Right atrium auricular region (tissue), 2 donors: ENCODE measurements at places on chromosomes 6 and 20.

- no peaks in the 10 kb centered on the region for H3K4me1 ChIP-seq
- no peak overlapping the region for H3K27ac ChIP-seq
- no peaks in the 10 kb centered on the region for H3K36me3 ChIP-seq
- no peak overlapping the region for H3K4me3 ChIP-seq
These were observed 48.1 kb downstream of the DUSP22 start for GRCh38 chr6:340186-340955.

GRCh38 chr20:6623989-6624388 is 143.5 kb upstream of the BMP2 start:
- H3K4me1 ChIP-seq: no peaks in the 10 kb centered on the region
- H3K36me3 ChIP-seq: no peaks in the 10 kb centered on the region
- no peak overlapping the region for H3K27ac ChIP-seq
- DNase-seq: no peak
- no peaks in the 10 kb centered on the region for H3K27me3 ChIP-seq

GRCh38 chr20:19254956-19255355 is 42.5 kb downstream of the SLC24A3 start:
- H3K27ac ChIP-seq: no peak overlapping the region
- no peaks in the 10 kb centered on the region for H3K4me1 ChIP-seq
- no peaks in the 10 kb centered on the region for H3K36me3 ChIP-seq
- H3K27me3 ChIP-seq: no peaks in the 10 kb centered on the region

- H3K27me3 ChIP-seq: no peaks in the 10 kb centered on the region
- no peaks in the 10 kb centered on the region for H3K36me3 ChIP-seq
- H3K4me3 ChIP-seq: peak overlapping the region; percentile 18
- peak overlapping the region; percentile 61 for H3K27ac ChIP-seq
- peaks cover 10% of the 10 kb centered on the region for H3K4me1 ChIP-seq
These were observed 3.5 kb downstream of the MYLK2 start for GRCh38 chr20:31822421-31823330.

DNA sequence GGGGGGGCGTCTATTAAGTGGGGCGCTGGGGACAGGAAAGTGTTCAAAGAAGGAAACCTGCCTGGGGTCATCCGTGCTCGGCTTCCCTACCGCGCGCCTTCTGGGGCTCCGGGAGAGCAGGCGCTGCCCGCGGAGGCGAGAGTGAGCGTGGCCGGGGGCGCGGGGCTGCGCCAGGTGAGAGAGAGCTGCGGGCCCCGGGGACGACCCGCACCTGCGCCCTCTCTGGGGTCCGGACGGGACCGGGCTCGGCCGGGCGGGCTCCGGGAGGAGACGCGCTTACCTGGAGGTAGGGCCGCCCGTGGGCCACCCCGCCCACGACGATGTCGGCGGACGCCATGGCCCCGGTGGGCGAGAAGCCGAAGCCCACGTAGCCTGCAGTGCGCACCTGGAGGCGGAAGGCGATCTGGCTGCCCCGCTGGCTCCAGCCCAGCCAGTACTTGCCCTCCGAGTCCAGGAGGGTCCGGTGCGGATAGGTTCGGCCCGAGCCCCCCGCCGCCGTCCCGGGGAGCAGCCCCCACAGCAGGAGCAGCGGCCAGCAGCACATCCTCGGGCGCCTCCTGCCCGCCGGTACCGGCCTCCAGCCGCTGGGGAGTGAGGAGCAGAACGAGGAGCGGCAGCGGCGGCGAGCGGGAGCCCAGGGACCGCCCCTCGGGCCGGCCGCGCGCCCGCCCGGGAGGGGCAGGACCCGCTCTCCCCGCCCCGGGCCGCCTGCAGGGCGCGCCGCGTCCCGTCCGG is at the start of gene MOXD1:
MOXD1 (minus strand) TSS at position 593 of the 735 bp plus-strand sequence; CDS start at position 544, 49 bp downstream.
- DNase-seq: no peak
- peaks cover 6% of the 10 kb centered on the region for H3K4me1 ChIP-seq
- H3K36me3 ChIP-seq: no peaks in the 10 kb centered on the region
- H3K27me3 ChIP-seq: no peaks in the 10 kb centered on the region
- peak within 1 kb of the TSS; percentile 62 for H3K27ac ChIP-seq

- H3K4me1 ChIP-seq: no peaks in the 10 kb centered on the region
- H3K36me3 ChIP-seq: no peaks in the 10 kb centered on the region
- no peaks in the 10 kb centered on the region for H3K27me3 ChIP-seq
- H3K27ac ChIP-seq: peak overlapping the region; percentile 100
These were observed 5.1 kb downstream of the QKI start for GRCh38 chr6:163419413-163420288.

- H3K27me3 ChIP-seq: no peaks in the 10 kb centered on the region
- no peaks in the 10 kb centered on the region for H3K4me1 ChIP-seq
- H3K36me3 ChIP-seq: no peaks in the 10 kb centered on the region
- H3K4me3 ChIP-seq: no peak overlapping the region
- no peak for DNase-seq
These were observed 706.3 kb downstream of the TFAP2A start for GRCh38 chr6:9708600-9708999.

- no peak for DNase-seq
- H3K27me3 ChIP-seq: no peaks in the 10 kb centered on the region
- no peaks in the 10 kb centered on the region for H3K36me3 ChIP-seq
- no peaks in the 10 kb centered on the region for H3K4me1 ChIP-seq
These were observed 359.1 kb downstream of the QKI start for GRCh38 chr6:163773646-163774045.

GRCh38 chr6:38151580-38152500 is 332.3 kb downstream of the ZFAND3 start:
- no peaks in the 10 kb centered on the region for H3K4me1 ChIP-seq
- no peak overlapping the region for H3K4me3 ChIP-seq
- H3K27me3 ChIP-seq: no peaks in the 10 kb centered on the region
- H3K36me3 ChIP-seq: peaks cover 6% of the 10 kb centered on the region
- no peak overlapping the region for H3K27ac ChIP-seq

DNA sequence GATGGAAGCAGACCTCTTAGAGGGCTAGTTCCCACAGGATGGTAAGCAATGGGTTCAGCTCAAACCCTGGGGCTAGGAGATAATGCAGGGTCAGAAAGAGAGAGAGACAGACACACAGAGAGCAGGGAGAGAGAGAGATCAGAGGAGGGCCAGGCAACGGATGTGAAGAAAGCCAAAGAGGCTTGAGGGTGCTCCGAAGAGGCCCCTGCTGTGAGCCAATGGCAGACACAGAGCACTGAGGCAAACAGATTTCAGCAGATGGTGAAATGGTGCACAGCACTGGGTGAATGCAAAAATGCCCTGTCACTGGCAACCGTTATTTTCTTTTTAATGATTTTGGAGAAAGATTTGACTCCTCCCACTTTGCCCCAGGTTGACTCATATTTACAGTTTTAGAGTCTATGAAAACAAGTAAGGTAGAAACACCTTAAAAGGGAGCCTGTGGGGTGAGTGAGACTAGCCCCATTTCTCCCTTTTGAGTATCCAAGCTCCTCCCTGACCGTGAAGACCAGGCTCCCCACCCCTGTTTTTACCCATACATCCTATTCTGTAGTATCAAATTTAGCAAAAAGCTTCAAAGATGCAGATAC is 840 bp downstream of the DEFB132 start:
- no peaks in the 10 kb centered on the region for H3K27me3 ChIP-seq
- H3K4me3 ChIP-seq: no peak overlapping the region
- no peak for DNase-seq
- H3K36me3 ChIP-seq: no peaks in the 10 kb centered on the region

DNA sequence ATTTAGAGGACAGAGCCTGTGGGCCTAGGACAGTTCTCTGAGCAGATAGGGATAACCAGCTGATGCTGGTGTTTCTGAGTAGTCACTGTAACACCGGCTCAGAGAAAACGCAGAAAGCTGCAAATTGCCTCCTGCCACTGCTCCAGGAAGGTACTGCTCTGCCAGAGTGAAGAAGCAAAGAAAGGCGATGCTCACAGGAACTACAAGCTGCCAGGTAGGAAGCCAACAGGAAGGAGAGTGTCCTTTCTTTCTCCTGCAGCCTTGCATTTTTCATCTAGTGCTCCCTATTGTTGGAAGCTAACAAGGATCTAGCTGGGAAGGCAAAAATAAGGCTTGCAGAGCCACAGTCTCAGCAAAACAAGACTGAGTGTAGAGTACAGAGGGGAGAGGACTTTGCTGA is 70.7 kb upstream of the RAB32 start:
- no peaks in the 10 kb centered on the region for H3K4me1 ChIP-seq
- no peak overlapping the region for H3K27ac ChIP-seq
- no peak for DNase-seq

DNA sequence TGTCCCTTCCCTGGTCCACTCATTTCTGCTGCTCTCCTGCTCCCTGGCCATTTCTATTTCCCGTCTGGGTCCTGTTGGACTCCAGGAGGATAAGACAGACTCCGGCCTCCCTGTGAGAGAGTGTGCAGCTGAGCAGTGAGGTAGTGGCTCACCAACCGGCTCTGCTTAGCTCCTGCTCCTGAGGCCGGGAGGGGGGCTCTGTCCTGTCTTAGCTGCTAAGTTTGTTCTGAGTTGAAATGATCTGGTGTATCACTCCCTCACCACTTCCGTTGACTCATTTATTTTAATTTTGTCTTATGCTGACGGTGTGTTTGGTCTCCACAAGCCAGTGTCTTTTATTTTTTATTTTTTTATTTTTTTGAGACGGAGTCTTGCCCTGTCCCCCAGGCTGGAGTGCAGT is 148.5 kb upstream of the PDE10A start:
- no peaks in the 10 kb centered on the region for H3K27me3 ChIP-seq
- no peak overlapping the region for H3K4me3 ChIP-seq
- DNase-seq: no peak
- H3K27ac ChIP-seq: no peak overlapping the region
- no peaks in the 10 kb centered on the region for H3K36me3 ChIP-seq

- no peak for DNase-seq
- no peaks in the 10 kb centered on the region for H3K36me3 ChIP-seq
- no peak overlapping the region for H3K27ac ChIP-seq
- no peaks in the 10 kb centered on the region for H3K27me3 ChIP-seq
- H3K4me1 ChIP-seq: no peaks in the 10 kb centered on the region
- H3K4me3 ChIP-seq: no peak overlapping the region
These were observed 22.7 kb downstream of the PIM1 start for GRCh38 chr6:37192666-37193065.

- DNase-seq: no peak
- no peaks in the 10 kb centered on the region for H3K4me1 ChIP-seq
- no peaks in the 10 kb centered on the region for H3K27me3 ChIP-seq
- no peak overlapping the region for H3K27ac ChIP-seq
These were observed 272.6 kb upstream of the CITED2 start for GRCh38 chr6:139647016-139647415.

DNA sequence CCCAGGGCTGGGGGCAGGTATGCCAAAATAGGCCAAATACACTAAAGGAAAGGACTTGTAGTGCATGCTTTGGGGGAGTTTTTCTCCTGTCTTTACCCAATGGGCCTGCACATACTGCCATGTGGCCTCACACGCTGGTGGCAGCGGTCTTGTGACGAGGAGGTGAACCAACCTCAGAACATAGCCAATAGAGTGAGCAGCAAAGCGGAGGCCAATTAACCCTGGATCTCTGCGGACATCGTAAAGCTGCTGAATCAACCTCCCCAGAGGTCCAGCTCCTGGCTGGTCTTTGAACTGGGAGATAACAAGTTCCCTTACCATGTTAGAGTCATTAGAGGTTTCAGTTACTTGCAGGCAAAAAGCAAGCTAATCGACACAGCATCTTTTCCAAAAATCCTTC is 280.1 kb downstream of the PREX1 start:
- no peak for DNase-seq
- H3K4me1 ChIP-seq: no peaks in the 10 kb centered on the region
- H3K4me3 ChIP-seq: no peak overlapping the region

DNA sequence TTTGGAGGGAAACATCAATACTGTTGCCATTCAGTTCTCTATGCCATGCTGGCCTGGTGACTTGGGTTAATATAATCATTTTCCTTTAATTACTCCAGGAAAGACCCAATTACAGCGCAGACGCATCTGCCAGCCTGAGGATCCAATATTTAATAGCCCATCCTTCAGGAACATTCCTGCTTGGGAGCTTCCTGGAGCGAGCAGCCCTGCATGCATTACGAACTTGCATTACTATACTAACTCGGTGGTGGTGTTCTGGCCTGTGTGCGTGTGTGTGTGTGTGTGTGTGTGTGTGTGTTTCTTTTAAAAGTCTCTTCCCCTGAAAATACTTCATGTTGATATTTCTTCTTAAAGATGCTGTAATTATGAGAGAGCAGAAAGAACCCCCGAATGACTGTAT is 26.5 kb downstream of the PMEPA1 start:
- H3K4me1 ChIP-seq: no peaks in the 10 kb centered on the region
- peak overlapping the region; percentile 68 for H3K27ac ChIP-seq
- no peaks in the 10 kb centered on the region for H3K36me3 ChIP-seq
- H3K4me3 ChIP-seq: no peak overlapping the region
- no peaks in the 10 kb centered on the region for H3K27me3 ChIP-seq

GRCh38 chr20:24332956-24333355 is 136.5 kb upstream of the SYNDIG1 start:
- no peak overlapping the region for H3K4me3 ChIP-seq
- H3K4me1 ChIP-seq: no peaks in the 10 kb centered on the region
- H3K27ac ChIP-seq: no peak overlapping the region
- H3K36me3 ChIP-seq: no peaks in the 10 kb centered on the region
- H3K27me3 ChIP-seq: no peaks in the 10 kb centered on the region

DNA sequence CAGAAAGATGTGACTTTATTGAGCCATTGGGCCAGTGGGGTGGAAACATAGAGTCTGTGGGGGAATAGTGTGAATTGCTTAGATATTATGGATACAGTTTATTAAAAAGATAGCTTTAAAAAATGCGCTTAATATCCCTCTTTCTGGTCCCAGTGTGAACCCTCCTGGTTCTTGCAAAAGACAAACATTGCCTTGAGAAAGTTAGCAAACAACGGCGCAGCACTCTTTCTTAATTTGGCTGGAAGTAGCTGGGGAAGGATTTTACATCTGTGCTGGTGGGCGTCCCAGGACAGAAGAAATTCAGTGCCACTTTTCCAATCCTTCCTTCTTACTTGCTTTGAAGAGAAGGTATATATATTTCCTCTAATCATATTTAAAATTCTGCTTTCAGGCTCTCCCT is 191.4 kb upstream of the ZFP64 start:
- H3K4me3 ChIP-seq: no peak overlapping the region
- no peaks in the 10 kb centered on the region for H3K36me3 ChIP-seq
- no peaks in the 10 kb centered on the region for H3K27me3 ChIP-seq
- DNase-seq: no peak
- no peak overlapping the region for H3K27ac ChIP-seq

DNA sequence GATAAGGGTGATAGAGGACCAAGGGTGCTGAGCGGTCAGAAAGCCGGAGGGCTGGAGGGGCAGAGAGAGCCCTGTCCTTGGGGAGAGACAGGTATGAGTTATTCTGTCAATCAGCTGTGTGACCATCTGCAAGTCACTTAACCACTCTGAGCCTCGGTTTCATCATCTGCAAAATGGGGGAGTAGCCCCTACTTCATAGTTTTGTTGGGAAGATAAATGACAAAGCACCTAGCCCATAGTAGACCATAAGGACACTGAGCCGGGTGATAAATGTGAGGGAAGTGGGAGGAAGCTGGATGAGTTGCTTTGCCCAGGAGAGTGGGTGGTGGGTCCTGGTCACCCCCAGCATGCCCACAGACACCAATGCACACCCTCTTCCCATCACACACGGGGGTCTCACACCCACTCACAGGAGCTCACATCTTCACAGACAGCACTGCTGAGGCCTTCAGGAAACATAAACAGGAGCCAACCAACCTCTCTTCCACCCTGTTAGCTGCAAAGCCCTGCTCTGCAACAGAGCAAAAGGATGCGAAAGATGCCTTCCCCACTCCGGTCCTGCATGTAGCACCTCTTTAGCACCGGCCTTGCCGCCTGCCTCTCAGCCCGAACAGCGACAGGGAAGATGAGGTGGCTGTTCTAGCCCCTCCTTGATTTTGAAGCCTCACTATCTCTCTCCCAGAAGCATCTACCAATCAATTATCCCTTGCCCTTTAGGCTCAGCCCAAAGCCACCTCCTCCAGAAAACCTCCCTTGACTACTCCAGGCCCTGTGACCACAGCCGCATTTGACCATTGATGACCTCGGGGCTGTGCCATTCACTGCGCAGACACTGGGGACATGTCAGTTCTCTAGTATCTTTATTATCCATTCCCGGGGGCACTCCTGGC is 18.9 kb downstream of the SPDEF start:
- H3K4me1 ChIP-seq: no peaks in the 10 kb centered on the region
- no peak overlapping the region for H3K4me3 ChIP-seq
- DNase-seq: no peak
- no peak overlapping the region for H3K27ac ChIP-seq
- no peaks in the 10 kb centered on the region for H3K36me3 ChIP-seq
- H3K27me3 ChIP-seq: no peaks in the 10 kb centered on the region
